ENCODE measurements at places on chromosomes 7 and 10.

- DNase-seq, result no peak
These were observed 292.7 kb downstream of the RPS24 start for GRCh38 chr10:78326372-78326771.

DNA sequence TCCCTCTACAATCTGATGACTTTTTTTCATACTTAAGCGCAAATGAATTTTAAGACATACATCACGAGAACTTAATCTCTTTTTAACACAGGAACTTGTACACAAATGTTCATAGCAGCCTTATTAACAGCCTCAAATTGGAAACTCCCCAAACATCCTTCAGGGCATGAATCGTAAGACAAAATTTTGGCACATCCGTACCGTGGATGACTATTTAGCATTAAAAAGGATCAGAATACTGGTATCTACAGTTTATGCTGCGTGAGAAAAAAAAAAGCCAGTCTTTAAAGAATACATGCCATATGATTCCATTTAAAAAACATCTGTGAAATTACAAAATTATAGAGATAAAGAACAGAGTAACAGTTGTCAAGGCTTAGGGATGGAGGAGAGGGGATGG, 46.8 kb downstream of the PDE1C start:
- no peak for DNase-seq

DNA sequence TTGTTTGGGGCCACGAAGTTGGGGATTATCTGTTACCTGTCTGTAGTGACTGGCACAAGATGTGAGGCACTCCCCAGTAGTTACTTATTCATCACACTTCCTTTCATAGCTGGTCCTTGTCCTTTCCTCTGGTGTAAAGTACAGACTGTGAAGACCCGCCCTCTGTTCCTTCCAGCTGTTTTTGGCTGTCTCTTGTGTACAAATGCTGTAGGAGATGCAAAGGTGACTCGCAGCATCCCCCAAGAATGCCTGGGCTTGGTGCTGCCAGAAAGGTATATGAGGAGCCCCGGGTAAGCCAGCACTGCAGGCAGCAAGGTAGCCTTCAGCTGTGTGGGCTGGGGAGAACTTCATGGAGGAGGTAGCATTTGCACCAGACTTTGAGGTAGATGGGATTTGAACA, 236.6 kb downstream of the EBF3 start:
- DNase-seq, result no peak

DNA sequence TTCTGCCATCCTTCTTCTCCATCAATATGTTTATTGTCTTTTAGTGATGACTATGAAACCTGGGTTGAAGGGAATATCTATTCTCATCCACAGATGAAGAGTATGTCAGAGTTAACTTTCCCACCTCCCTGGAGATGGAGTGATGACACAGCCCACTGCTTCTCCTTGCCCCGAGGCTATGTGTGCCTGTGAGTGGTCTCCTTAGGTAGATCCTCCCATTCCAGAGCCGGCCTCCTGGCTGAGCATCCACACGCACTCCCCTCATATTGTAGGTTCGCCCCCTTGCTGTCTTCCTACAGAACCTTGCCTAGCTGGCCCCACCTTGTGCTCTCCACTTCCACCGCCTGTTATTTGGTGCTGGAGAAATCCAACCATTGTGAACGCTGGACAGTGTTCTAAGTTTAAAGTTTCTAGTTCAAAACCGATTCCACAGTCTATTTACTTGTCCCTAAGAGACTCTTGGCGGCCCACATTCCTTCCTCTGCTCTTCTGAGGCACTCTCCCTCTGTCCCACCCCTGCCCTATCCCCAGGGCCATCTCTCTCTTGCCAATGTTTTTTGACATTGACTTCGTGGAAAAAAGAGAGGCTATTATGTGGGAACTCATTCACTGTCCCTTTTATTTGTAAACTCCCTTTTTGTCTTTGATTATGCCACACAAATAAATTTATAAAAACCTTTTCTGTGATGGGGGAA, 168.0 kb downstream of the ZNF438 start:
- no peak for DNase-seq

DNA sequence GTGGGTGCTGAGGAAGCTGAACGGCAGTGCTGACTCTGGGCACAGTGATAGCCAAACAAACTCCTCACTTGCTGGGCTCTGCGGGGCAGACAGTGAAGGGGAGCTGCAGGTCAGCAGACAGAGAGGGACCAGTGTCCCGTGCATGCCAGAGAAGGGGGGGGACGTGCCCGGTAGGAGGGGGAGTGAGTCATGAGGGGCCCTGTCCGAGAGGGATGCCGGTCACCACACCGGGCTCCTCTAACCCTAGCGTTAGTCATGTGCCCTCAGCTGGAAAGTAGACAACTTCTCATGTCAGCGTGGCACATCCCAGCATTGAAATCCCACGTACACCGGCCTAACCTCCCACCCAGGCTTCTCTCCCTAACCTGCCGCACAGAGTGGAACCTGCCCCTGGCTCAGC, 117.1 kb upstream of the DPP6 start:
- DNase-seq, result no peak

GRCh38 chr10:87767253-87767652, 50.8 kb downstream of the ATAD1 start:
- no peak for DNase-seq

- DNase-seq, result no peak
These were observed 364.7 kb upstream of the POM121L12 start for GRCh38 chr7:52670608-52671225.

DNA sequence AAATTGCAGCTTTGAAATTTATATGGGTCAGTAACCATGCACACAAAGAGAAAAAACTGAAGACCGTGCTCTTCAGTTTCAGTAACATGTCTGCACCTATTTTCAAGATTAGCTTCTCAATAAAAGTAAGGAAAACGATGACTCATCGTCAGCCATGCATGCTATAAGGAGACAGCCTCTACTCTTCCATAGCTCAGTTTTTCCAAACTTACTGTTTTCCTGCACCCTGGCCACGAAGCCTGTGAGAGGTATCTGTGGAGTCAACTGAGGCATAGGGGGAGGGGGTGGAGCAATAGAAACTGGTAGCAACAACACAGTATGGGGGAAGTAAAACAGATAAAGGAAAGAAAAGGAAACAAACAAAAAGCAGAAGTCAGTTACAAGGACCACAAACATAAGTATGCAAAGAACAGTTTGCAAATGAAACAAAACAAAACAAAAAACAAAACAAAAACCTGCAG, 58.0 kb downstream of the PDSS1 start:
- DNase-seq, result no peak

- DNase-seq, result no peak
These were observed 570.0 kb downstream of the LRMDA start for GRCh38 chr10:76001461-76001860.

DNA sequence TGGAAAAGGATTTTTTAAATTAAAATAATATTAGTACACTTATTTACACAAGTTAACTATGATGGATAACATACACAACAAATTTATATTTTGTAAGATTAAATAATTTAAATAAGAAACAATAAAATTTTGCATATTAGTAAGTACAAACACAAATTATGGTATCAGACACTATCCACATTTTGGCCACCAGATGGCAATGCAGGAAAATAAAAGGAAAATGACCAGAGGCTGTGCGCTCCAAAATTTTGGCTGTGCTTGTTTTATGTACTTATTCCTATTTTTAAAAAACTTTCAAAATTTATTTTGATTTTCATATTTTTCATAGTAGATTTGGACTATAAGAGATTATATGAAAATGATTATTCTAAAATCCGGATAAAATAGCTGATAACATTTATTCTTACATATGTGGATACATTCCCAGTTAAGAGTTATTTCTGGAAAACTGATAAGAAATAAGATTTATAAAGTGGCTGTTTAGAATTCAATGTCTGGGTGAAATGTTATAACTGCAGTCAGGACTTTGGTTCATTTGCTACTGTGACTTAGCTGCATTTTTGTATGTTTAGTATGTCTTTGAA, 274.7 kb upstream of the HGF start:
- peak; percentile 65 for DNase-seq

GRCh38 chr7:366161-366803, 76.3 kb downstream of the FOXL3 start:
- no peak for DNase-seq

DNA sequence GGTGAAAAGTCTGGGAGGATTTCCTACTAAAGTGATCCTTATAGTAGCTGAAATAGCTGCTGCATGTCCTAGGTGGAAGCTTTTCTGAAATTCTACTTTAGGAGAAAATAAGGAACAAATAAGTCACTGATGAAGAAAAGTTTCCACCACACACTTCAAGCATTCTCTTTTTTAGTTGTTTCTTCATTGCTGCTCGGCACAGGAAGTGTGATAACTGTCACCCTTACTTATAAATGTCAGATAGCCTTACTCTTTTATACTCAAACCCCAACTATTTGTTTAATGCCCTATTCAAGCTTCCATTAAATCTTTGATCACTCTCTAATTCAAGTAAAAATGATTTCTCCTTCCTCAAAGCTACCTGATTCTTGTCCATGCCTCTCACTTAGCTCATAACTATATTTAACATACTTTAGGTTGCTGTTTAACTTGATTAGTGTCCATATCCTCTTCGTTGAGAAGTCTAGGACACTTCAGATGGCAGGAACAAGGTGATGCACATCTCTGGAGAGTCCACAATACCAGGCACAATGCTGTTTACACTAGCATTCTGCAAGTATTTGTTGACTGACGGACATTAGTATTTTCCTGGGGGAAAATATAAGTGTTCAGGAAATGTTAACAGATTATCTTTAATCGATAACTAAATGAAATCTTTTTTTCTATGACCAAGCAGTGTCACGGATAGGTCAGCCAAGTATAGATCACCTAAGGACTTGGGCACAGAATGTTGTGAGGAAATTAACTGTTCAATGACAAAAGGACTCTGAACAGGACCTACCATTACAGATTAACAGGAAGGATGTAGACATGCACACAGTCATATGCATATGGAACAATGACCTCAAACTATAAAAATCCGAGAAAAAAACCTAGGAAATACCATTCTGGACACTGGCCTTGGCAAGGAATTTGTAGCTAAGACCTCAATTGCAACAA, 67.4 kb downstream of the ZNF438 start:
- no peak for DNase-seq

- no peak for DNase-seq
These were observed 962.1 kb downstream of the KCNMA1 start for GRCh38 chr10:76675561-76675950.

GRCh38 chr10:5639066-5639465, 27.3 kb downstream of the ASB13 start:
- no peak for DNase-seq

GRCh38 chr7:20508109-20508508, 107.4 kb upstream of the ABCB5 start:
- DNase-seq, result no peak

DNA sequence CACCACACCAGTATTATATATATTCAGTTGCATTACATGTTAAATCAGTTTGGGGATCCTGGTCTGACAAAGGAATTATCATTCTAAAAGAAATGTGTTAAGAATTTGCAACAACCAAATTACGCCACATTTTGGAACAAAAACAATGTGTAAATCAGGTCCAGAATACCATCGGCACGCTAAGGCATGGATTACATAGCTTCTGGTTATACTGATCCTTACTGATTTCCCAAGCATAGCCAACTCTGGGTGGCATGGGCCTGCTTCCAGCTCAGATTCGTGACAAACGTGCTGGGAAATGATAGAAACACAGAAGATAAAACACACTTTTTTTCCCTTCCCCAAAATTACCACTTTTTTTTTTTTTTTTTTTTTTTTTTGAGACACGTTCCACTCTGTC, 660.0 kb downstream of the SORCS1 start:
- no peak for DNase-seq

- no peak for DNase-seq
These were observed 75.7 kb upstream of the NANOS1 start for GRCh38 chr10:118953598-118954393.

GRCh38 chr7:37732253-37732652, 48.7 kb downstream of the GPR141 start:
- DNase-seq, result no peak

- no peak for DNase-seq
These were observed 11.9 kb downstream of the STEAP1B start for GRCh38 chr7:22487978-22488642.

DNA sequence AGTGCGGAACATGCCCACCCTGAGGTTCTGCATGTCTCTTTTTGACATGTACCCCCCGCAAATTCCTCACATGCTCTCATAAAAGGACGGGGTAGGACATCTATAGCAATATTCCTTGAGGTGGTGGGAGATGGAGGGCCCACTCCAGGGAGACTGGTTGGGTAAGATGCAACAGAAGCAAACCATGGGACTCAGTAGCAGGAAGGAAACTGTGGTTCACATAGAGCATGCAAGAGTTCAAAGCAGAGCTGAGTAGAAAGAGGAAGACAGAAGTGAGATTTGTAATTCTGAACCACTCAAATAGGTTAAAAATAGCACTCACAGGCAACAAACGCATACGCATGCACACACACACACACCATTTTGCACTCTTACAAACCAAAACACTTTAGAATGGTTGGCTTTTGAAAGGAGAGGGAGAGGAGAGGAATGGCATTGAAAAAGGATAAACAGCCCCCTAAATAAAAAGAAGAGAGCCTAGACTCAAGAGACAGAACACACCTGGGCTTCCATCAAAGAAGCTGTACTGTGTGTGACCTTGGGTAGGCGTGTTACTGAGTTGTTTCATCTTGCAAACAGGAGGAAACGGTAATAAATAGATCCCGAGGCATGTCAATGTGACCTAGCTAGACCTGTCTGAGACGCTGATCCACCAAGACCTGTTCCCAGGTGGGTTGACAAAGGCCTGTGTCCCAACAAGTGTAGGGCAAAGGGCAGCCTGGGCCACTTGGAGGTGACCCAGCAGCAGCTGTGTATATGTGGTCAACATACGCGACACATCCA, 77.6 kb upstream of the LRRC4 start:
- no peak for DNase-seq

- DNase-seq, result no peak
These were observed 73.6 kb downstream of the RHOBTB1 start for GRCh38 chr10:60870416-60870728.

DNA sequence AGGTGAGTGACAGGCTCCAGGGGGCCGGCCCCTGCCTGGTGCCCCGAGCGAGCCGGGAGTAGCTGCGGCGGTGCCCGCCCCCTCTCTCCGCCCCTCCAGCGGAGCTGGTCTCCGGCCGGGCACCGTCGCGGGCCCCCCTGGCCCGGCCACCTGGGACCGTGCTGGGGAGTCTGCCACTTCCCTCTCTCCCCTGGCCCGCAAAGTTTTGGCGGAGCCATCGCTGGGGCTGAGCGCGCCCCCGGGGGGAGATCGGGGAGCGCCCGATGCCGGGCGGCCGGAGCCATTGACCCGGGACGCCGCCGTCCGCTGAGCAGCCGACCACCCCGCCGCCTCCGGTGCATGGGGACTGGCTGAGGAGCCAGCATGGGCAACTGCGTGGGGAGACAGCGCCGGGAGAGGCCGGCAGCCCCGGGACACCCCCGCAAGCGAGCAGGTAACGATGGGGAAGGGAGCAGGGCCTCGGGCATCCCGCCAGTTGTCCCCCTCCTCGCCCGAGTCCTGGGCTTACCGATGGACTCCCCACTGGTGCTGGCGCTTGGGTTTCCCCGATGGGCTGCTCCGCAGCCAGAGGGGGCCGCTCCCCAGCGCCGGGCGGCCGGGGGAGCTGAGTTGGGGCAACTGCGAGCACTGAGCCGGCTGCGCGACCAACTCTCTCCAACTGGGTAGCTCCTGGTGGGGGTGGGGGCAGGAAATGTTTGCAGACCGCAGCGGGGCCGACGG, at the start of gene UBTD1:
UBTD1 (plus strand) TSS at position 84 of the 720 bp plus-strand sequence; CDS start at position 364, 280 bp downstream.
- no peak for DNase-seq

GRCh38 chr10:47405857-47406547, 21.9 kb upstream of the ZNF488 start:
- DNase-seq, result no peak

All from NCI-H2029 treated with DMSO at 0.1 percent for 48 hours (cell line).